ENCODE measurements at places on chromosomes 2 and 18.

DNA sequence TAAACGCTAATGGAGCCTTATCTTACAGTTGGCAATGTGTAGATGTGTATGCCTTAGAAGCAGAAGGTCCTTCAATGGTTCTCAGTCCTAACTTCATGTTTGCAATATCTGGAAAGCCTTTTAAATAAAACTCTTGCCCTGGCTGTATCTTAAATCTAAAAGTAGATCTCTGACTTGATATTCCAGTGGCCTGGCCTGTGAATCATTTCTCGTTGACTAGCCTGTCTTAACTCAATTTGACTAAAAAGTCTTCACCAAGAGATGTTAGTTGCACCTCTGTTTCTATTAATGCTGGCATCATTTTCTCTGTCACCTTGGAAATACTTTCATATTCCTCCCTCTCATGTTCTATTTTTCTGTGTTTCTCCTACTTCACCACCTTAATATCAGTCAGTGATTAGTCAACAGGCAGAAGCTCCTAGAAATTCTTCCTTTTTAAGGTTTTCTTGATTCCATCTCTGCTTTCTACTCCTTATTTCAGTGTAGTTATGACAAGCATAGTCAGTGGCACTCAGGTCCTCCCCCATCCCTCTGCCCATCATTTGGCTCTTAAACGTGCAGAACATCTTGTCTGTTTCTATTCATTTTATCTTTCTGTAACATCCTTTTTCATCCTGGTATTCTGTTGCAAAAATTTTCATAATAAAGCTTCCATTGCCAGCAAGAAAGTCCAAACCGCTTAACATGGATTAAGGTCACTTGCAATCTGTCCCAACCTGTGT, 4.3 kb downstream of the ITGAV start:
- no peak for DNase-seq

DNA sequence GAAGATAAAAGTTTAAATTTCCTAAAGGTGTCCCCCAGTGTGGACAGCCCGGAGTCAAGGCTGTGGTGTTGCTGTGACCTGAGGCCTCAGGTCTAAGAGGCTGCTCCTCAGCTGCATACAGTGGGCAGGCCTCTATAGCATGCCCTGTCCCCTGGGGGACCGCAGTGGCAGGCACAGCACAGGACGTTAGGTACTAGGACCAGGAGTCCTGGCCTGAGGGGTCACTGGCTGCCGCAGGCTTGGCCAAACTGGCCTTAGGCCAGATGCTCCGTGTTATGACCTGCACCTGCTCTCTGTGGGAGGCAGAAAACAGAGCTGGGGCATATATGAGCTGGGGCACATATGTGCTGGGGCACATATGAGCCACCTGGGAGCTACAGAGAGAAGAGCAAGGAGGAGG, 21.2 kb upstream of the MAL start:
- no peak for DNase-seq

GRCh38 chr2:32591669-32592463, 36.0 kb upstream of the TTC27 start:
- DNase-seq: no peak

DNA sequence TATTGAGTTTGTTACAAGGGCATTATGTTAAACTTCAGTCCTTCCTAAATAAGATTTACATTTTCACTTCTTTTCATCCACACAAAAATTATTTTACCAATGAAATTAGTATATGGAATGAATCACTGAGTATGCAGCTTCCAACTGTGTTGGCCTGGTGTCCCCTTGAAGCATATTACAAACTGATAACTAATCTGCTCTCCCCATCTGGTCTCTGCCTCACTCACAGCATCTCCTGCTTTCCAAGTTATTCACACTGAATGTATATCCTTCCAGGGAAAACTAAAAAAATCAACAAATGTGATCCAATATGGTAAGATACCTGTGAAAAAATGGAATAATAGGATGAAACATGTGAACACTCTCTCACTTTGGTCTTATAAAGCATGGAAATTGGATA, 90.0 kb upstream of the NYAP2 start:
- DNase-seq: no peak

DNA sequence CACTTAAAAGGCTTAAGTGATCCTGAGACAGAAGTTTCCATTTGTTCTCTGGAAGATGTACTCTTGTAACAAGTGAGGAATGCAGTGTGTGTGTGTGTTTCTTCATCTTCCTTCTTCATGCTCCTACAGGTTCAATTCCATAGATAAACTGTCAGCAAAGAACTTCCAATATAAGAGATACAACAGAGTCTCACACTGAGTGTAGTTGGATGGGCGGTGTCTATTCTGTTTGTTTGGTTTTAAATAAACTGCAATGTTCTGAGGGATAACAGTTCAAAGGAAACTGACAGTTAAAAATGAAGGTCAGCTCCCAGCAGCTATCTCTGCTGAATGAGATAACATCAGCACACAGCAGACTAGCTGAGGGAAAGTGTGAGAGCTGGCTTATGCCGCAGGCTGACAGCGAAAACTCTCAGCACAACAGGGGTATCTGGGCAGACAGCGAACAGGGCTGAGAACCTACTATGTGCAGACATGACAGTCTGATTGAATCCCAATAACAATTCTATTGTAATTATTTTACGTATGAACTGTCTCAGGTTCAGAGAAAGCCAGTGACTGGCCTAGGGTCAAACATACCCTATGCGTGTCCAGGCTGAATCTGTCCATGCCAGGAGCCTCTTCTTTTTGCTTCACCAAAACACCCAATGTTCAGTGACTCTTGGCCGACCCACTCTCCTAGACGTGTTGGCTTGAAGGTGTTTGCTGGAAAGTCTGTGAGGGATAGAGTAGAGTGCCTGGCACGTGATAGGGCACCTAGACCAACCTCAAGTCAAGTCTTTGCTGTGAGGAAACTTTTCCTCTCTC, 201.9 kb upstream of the TRIB2 start:
- no peak for DNase-seq

DNA sequence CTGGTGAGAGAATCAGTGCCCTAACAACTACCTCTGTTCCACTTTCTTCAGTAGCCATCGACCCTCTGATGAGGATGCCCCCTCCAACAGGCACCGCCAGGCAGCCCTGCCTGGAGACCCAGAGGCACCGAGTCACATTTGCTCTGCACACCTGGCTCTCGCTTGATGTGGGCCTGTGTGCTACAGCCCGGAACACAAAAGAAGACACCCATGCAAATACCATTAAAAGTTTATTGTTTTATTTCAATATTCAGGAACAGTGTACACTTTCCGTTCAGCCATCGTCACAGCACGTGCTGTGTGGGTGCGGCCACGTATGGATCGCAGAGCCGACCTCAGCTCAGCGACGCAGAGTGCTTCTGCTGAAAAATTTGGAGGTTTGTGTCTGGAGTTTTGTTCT, 154.0 kb downstream of the MBP start:
- no peak for DNase-seq

DNA sequence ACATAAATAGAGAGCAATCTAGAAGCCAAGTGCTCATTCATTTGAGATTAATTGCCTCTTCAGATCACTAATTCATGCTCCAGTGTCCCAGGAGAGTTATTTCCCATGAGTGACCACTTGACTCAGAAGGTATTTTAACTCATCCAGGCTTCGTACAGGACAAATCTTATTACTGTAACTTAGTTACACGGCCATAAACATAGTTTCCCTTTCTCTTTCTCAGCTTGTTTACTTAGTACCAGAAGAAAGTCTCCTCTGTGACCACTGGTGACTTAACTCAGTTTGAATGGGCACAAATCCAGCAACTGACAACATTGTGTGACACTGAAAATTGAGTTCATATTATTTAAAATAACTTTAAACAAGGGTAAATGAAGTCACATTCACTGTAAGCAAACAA, 25.3 kb downstream of the MMADHC start:
- no peak for DNase-seq

GRCh38 chr2:102442967-102443828, 20.2 kb downstream of the IL18RAP start:
- DNase-seq: peak; percentile 12

GRCh38 chr2:97736608-97737330, 23.4 kb downstream of the ZAP70 start:
- no peak for DNase-seq

- no peak for DNase-seq
Measured at GRCh38 chr18:75681538-75682115, 254.1 kb upstream of the SMIM21 start.

DNA sequence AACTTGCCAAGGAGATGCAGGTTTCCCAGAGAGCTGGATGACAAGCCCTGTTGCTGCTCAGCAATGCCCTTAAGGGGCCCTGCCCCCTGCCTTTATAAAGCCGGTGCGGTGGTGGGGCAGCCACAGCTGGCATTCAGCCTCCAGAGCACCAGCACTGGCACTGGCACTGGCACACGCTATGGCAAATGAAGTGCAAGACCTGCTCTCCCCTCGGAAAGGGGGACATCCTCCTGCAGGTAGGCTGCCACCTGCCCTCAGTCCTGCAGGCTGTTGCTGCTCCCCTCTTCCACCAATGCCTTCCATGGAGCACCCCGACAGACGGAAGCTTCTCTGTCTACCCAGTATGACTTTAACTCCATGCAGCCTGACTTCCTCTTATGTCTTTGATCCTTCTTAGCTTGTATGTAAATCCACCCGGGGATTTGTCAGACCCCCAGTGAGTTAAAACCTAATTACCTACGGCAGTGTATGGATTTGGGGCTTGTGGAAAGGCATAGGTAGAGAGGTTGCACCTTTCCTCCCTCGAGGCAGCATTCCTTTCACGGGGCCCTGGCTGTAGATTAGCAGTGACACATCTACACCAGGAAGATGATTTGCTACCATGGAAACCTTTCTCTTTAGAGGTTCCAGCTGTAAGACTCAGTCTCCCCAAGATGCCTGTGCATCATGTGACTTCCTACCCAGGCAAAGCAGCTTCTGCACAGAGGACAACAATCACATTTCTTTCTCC, at the start of gene DAPL1:
Gene DAPL1, plus strand, starts transcription at position 123 of the 730 bp plus-strand sequence. Its CDS starts 56 bp downstream, at position 179.
- no peak for DNase-seq

Measured in RWPE1 (cell line).